ENCODE measurements at places on chromosomes 12 and 14.

GRCh38 chr12:100668945-100669536 lies 95.6 kb downstream of the GAS2L3 start:
- peak; percentile 87 for DNase-seq

GRCh38 chr12:126355346-126355745 lies 1290.1 kb downstream of the AACS start:
- no peak for DNase-seq

GRCh38 chr14:59037086-59037485 lies 151.4 kb upstream of the DAAM1 start:
- DNase-seq: no peak

DNA sequence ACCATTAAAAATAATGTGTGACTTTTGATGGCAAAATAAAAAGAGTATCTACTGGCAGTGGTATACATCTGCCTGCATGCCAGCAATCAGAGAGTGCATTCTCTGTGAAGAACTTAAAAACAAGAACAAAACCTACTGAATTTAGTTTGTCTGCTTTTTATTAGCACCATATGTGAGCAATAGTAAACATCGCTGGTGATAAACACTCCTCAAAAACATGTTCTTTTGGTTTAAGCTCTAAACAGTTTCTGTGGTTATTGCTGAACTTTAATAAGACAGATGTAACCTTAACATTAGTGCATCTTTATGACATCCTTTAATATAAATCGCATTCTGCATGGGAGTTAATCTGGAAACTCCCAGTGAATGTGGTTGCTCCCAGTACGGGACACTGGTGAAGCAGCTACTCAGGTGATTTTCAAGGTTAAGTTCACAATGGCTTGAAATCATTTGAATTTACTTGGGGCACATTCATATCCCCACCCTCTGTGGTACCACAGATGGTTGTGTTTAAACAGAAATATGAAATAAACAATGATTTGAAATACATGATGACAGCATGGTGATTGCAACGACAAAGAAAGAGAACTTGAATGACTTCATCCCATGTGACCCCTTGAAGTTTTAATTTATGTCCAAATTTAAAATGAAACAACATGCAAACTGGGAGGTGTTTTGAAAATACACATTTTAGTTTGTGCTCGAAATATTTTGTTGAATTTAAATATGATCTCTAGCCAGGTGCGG lies 285.9 kb downstream of the FOXN3 start:
- DNase-seq: no peak

GRCh38 chr12:11645391-11645790 lies 4.1 kb upstream of the ETV6 start:
- DNase-seq: no peak

- DNase-seq: peak; percentile 92
Measured at GRCh38 chr14:104116756-104117340, 21.5 kb upstream of the KIF26A start.

- no peak for DNase-seq
Measured at GRCh38 chr12:112303004-112303403, 79.2 kb downstream of the HECTD4 start.
